B cell (primary cell): ENCODE measurements at places on chromosomes 7 and 10. TPM values are rescaled to one million over a fixed set of nuclear protein-coding genes. Genes with fewer than 3 reads are reported as not detected.

Gene PDE6C
- total RNA-seq, result not detected in 2 replicates

Gene CYP3A4
- not detected in 2 replicates for total RNA-seq

Gene ZNF425
- total RNA-seq, result 2.8 and 3.3 TPM in 2 replicates

Gene MACC1
- total RNA-seq, result 4.9 and 6.2 TPM in 2 replicates

Gene SFMBT2
- total RNA-seq, result 24.0 and 26.5 TPM in 2 replicates

Gene IDI2
- total RNA-seq, result not detected in 2 replicates

Gene ZPBP
- total RNA-seq, result not detected in 2 replicates

Gene ANKRD30A
- not detected in 2 replicates for total RNA-seq

Gene AKR1C3
- 0.62 TPM in 1 of 2 replicates, not detected in the other for total RNA-seq
